ENCODE measurements at places on chromosomes 5 and 9.
A peak's percentile ranks its signal among the peaks of the same experiment; 100 is the strongest.

DNA sequence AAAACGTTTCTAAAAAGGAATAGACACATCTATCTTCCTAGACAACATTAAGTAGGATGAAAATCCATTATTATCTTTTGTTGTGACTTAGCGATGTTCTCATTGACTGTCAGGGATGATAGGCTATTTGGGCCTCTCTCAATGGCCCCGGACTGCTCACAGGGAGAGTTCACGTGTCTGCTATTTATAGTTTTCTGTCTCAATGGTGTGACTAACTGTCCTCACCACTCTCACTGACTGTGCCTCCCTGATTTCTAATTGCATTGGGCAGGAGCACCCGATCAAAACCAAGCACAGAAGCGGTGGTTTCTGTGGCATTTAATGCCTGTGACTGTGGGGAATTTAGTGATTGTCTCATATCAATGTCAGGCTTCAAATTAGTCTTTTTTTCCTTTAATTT, 286.7 kb upstream of the KLF9 start:
- no peak for DNase-seq

GRCh38 chr9:137465720-137466388, 6.7 kb upstream of the NSMF start:
- no peak for DNase-seq

- peak; percentile 22 for DNase-seq
Observed at GRCh38 chr9:120713257-120714087, 798 bp downstream of the MEGF9 start.

DNA sequence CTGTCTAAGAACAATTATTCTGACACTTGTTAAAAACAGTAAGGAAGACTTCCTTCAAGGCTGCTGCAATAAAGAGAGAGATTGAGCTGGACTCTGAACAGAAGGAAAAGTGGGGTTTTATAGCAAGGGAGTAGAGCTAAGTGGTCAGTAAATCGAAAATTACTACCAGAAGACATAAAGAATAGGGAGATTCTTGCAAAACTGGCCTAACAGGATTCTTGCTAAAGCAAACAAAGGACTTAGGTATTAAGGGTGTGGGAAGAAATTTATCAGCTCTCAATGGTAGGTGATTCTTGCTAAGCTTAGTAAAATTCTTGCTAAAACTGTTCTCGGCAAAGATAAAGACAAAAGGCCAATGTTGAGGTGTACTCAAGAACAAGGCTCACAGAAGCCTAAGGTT, 300.5 kb downstream of the SLCO4C1 start:
- peak; percentile 2 for DNase-seq

DNA sequence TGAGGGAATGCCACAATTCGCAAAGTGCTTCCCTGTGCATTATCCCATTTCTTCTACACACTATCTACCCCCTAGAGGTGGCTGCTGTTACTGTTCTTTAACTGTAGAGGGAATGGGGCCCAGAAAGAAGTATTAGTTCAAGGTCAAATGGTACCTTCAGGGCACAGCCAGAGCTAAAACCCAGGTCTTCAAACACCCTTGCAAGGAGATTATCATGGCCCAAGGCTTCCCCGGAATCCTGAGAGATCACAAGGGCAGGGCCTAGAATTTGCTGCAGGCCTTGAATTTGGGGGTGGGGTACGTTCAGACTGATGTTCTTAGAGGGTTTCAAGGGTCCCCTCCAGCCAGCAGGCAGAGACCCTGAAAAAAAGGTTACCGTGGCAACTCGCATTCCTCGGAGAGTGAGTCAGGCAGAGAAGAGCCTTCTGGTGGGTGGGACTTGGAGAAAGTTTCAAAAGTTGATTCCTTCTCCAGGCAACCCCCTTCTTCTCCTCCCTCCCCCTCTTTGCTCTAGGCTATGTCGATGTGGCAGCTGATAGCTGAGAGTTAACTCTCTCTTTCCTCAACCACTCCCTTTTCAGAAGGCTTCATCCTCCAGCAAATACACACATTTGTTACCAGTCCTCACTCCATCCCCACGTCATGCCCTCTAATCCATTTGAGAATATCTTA, 1.9 kb downstream of the SPARC start:
- peak; percentile 77 for DNase-seq

- no peak for DNase-seq
Observed at GRCh38 chr5:125348221-125348692, 601.8 kb upstream of the ZNF608 start.

GRCh38 chr9:134059661-134060395, 8.0 kb downstream of the BRD3 start:
- DNase-seq: no peak

DNA sequence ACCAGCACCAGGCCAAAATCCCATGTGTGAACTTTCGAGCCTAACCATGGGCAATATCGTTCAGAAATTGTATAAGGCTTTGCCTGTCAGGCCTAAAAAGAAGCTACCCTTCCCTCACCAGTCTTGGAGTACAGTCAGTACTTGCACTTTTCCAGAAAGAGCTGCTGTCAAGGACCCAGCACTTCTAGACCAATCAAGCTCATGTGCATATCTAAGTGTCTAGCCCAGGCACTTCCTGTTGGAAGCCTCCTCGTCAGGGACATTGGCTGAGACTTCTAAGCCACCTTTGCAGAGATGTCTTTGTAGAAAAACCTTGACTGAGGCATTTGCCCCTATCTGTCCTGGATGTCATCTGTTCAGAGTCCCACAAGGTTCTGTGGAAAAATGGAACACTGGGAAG, 1930.5 kb downstream of the EFNA5 start:
- DNase-seq: no peak

GRCh38 chr9:113219186-113219936, 1.7 kb downstream of the FKBP15 start:
- no peak for DNase-seq

GRCh38 chr5:135221696-135222095, 177.3 kb downstream of the MACROH2A1 start:
- DNase-seq: no peak

- no peak for DNase-seq
Observed at GRCh38 chr9:79431019-79431679, 140.6 kb upstream of the TLE4 start.

DNA sequence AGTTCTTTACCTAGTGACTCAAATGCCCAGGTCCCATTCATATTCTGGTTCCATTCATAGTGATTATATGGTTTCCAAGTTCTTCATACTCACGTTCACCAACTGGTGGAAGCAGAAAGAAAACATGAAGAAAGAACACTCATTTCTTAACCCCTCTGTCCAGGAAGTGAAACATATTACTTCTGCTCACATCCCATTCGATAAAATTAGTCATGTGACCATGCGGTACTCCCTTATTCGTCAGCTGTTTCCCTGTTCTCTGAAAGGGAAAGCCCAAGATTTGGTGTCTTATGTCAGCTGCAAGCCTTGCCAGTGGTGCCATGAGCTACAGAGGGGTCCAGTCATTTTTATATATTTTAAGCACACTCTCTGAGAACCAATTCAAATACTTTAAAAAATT, 387.0 kb upstream of the DMAC1 start:
- no peak for DNase-seq

GRCh38 chr9:112809351-112809848, 58.8 kb downstream of the SNX30 start:
- no peak for DNase-seq

DNA sequence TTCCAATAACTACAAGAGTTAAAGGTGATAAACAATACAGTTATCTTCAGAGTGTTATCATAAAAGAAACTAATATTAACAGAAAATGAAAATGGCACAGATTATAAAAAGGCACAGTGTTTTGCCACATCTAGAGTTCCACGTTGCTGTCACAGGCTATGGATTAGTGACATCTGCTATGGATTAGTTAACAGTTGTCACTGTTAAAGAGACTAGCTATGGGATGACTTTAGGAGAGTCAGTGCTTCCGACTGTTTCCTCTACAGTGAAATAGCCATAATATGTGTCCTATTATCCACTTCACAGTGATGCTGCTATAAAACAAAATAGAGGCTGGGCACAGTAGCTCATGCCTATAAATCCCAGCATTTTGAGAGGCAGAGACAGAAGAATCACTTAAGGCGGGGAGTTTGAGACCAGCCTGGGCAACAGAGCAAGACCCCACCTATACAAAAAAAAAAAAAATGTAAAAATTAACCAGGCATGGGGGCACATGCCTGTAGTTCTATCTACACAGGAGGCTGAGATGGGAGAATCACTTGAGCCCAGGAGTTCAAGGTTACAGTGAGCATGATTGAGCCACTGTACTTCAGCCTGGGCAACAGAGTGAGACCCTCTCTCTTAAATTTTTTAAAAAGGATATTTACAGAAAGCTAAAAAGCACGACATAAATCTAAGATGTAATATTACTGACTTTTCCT, 19.7 kb downstream of the MAPKAP1 start:
- no peak for DNase-seq

DNA sequence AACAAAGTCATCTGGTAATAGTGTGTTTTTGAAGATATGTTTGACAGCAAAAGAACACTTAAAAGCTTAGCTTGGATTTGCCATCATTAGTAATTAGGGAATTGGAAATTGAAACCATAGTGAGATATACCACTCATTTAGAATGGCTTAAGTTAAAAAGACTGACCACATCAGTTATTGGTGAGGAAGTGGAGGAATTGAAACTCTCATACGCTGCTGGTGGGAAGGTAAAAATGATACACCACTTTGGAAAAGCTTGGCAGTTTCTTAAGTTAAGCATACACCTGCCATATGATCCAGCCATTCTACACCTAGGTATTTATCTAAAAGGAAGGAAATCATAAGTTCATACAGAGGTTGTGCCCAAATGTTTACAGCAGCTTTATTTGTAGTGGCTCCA, 213.2 kb downstream of the TRIO start:
- no peak for DNase-seq

DNA sequence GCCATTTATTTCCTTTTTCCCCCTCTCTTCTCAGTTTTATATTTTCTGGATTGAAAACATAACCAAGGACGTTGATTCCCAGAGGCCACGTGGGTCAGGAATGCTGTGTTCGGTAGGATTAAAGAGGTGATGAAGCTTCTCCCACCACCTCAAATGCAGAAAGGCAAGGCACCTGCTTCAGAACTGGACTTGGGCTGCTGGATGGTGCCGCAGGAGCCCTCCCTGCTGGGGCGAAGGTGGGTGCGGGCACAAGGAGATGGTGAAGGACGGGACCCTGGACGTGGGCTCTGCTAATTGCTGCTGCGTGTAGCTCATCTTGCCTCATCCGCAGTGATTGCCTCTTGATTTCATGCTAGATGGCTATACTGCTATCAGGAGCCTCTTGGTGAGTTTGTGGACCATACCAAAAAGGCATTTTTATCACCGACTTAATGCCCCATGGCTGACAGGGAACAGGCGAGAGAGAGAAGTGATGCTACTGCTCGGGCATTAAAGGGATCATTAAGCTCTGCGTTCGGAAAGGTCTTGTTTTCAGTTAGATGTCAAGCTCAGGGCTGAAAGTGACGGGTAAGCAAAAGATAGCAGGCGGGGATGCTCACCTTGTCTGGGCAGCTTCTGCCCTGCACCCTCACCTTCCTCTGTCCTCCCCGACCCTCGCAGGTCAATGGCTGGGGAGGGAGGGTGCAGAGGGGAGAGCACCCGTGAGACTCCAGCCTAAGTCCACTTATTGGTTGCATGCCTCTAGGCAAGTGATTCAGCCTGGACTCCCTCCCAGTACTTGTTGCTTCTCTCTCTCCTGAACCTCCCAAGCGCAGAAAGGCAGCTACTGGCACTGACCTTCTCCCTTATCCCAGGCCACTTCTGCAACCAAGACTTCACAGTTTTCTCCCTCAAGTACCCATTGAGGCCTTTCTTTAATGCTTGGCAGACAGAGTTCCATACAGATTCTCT, 71.6 kb upstream of the FSTL4 start:
- no peak for DNase-seq

DNA sequence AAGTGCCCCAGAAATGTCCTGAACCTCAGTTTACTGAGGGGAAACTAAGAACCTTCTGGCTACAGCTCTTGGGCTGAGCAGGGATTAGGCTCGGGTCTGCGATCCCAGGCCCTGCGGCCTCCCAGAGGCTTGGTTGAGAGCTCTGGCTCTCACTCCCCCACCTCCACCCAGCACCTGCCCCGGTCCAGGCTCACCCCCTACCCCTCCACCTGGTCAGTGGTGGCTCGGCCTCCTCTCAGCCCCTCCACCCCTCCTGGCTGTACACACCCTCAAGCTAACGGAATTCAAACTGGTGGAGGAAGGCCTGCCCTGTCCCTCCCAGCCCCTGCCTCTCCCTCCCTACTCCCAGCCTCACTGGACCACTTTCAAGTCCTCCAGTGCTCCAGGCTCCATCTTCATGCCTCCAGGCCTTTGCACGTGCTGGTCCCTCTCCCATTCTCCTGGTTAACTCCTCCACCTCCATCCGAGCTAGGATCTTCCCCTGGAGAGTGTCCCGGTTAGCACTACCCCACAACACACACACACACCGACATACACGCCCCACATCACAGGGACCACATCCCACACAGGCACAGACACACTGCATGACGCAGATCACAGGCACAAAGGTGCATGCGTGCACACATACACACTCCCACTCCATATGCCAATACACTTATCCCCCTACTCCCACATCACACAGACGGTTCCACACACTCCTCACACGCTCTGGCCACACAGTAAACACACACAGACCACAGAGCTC, 130.9 kb downstream of the C9orf50 start:
- peak; percentile 37 for DNase-seq

DNA sequence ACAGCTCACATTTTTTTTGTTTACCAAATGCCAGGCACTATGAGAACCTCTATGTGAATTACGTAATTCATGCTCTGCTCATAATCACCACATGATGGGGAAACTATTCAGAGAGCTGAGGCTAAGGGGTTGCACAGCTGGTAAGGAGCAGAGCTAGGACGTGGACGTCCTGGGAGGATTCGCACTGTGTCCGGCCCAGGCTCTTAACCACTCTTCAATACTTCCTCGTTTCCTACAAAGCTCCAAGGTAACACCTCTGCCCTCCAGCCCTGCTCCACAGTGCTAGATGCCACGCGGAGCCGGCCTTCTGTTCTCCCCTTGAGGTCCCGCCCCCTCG, 8.7 kb downstream of the PHF19 start:
- no peak for DNase-seq

GRCh38 chr5:5154733-5155132, 14.6 kb downstream of the ADAMTS16 start:
- no peak for DNase-seq

DNA sequence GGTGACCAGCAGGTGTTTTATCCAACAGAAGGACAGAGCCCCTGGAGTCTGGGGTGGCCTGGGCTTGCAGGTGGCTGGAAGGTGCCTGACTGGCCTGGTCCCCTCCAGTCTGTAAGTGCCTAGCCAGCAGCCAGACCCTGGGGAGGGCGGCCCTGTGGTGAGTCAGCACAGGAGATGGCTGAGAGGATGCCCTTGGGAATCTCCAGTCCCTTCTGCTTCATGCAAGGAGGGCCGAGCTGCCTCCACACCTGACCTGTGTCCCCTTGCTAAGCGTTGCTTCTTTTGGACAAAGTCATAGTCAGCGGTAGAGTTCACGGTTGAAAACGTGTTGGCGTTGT, 20.2 kb downstream of the OBP2B start:
- DNase-seq: no peak

GRCh38 chr5:54669285-54669684, 151.7 kb downstream of the SNX18 start:
- DNase-seq: no peak

DNA sequence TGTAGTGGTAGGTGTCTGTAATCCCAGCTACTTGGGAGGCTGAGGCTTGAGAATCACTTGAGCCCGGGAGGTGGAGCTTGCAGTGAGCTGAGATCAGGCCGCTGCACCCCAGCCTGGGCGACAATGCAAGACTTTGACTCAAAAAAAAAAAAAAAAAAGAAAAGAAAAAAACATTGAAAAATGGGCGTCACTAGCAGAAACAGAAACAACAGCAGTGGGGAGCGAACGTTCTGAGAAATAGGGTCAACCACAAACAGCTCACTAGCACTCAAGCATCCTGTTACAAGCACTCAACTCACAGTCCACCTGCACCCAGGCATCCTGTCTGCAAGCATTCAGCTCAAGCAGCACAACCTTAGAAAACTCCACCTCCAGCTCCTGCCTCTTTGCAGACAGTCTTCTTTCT, 17.2 kb downstream of the TRIM14 start:
- no peak for DNase-seq
